ENCODE measurements at places on chromosomes 3 and 15.

GRCh38 chr3:61117045-61117898 lies 134.0 kb downstream of the FHIT start:
- no peak for DNase-seq

DNA sequence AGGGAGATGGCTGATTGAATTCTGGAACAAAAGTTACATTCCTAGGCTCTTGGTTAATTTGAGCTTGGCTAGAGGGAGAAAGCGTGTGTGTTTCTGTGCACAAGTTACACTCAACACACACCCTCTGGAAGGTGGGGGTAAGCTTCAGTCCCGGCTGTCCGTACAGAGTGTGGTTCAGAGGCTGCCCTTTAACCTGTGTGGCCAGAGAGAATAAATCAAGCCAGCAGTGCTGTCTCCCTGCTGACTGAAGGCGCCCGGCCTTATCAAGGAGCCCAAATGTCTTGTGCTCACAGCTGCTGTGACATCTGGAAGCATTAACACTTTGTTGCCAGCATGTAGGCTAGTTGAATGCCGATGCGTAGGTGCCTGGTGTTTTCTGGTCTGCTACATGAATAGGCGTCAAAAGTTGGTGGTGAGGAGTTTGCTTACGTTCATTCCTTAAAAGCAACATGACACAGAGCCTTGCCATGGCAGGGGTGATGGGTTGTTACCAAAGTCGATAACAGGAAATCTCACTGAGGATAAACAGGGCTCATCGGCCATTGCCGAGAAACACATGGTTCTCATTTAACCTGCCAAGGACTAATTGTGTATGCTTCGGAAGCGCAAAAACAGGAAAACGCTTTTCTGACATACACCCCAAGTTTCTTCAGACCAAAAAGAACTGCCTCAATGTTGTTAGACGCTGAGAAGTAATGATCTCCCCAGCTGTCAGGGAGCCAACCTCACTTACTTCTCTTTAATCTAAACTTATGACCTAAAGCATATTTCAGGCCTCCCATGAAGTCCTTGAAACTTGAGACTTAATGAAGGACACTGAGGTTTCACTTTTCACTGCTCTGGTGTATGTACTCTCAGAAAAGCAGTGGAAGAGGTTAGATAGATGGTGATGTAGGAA lies 95.8 kb upstream of the CTDSPL start:
- DNase-seq: no peak

DNA sequence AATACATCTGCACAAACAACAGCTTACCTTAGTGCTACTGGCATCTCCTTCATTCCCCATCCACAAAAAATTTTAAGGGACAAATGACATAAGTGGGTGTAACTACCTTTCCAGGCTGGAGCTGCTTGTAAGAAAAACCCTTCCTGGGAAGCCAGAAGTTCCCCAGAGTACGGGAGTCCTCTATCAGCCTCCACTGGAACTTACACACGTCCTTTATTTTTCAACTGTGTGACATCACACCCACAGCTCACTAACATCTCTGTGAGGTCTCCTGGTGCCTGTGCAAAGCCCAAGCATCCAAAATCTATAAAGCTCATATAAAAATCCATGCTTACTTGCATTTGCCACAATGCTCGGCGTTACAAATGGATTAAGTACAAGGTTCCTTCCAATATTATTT lies 27.6 kb downstream of the LRIG1 start:
- DNase-seq: no peak

GRCh38 chr3:27570421-27571106 lies 86.4 kb upstream of the SLC4A7 start:
- DNase-seq: no peak

GRCh38 chr15:50883903-50884302 lies 24.6 kb upstream of the AP4E1 start:
- no peak for DNase-seq

DNA sequence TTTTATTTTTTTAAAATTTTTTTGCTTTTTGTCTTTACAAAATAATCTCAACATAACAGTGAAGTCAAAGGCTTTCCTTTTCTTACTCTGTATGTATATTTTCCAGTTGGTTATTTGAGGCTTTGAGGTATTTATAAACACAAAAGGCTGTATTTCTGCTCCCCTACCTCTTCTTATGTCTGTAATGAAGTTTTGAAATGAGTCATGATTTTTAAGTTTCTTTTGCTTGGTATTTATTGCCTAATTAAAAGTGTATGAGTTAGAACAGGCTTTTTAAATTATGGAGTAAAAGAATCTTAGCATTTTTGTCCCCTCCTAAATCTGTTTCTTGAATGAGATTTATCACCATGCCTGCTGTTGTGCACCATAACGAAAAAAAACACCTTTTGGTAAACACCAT lies 66.0 kb downstream of the DCUN1D1 start:
- DNase-seq: no peak

GRCh38 chr15:47803767-47804166 lies 86.5 kb downstream of the SEMA6D start:
- no peak for DNase-seq
